Kidney capillary endothelial cell (primary cell): ENCODE measurements at places on chromosomes 6 and 20.

GRCh38 chr6:96554558-96554957 is 8.4 kb upstream of the FHL5 start:
- DNase-seq: no peak

GRCh38 chr6:104585646-104586045 is 274.1 kb downstream of the HACE1 start:
- peak; percentile 22 for DNase-seq

DNA sequence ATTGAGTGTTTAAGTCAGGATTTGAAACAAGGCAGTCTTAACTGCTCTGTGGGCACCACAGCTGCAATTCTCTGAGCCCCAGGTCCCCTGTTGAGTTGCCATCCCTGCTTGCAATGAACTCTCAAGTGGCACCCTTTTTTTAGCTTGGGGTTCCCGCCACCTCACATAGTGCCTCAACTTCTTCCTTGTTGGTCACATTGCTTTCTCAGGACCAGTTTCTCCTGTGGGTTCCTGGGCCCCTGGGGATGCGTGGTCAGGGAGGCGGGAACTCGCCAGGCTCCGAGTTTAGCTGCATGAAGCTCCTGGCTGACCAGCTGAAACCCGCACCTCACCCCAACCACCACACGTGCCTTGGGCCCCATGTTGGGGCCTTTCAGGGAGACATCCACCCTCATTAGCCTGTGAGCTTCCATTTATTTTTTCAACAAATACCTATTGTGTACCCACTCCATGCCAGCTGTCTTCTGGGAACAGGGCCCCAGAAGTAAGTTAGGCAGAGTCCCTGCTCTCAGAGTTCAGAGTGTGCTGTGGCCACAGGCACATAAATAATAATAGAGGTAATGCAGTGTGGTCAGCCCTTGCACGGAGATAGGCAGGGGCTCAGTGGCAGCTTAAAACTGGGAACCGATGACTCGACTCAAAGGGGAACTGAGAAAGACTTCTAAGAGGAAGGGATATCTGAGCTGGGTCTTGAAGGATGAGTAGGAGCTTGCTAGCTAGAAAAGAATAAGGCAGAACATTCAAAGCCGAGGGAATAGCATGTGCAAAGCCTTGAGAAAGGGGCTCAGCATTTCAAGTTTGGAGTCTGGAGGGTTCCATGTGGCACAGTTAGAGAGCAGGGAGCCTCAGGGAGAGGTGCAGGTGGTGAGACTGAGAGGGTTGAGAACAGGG is 33.9 kb upstream of the FAM83D start:
- no peak for DNase-seq

DNA sequence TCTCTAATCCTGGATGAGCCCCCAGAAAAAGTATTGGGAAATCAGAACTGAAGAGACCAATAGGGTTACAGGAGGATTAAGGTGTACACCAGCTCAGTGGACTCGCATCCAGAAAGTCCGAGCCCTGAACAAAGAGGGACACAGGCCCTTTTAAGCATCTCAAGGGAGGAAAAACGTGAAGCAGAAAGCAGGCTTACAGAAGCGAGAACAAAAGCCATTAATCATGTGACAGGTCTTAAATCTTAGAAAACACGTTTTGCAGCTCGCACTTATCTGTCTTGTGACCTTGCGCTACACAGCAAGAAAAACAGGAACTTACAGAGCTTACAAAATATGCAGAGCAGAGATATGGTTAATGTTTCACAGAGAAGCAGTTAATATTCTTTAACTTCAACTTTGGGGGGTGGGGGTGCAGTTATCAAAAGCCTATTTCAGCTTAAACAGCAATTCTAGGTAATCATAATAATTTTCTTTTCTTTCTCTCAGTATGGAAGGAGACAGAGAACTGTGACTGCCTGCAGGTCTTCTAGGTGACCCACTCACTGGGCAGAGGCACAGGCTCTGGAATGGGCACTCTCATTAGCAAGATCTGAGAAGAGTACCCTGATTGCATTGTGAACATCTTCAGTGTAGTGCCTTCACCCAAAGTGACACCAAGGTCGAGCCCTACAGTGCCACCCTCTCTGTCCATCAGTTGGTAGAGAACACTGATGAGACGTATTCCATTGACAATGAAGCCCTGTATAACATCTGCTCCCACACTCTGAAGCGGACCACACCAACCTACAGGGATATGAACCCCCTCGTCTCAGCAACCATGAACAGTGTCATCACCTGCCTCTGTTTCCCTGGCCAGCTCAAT is 65.0 kb upstream of the MOCS1 start:
- no peak for DNase-seq

DNA sequence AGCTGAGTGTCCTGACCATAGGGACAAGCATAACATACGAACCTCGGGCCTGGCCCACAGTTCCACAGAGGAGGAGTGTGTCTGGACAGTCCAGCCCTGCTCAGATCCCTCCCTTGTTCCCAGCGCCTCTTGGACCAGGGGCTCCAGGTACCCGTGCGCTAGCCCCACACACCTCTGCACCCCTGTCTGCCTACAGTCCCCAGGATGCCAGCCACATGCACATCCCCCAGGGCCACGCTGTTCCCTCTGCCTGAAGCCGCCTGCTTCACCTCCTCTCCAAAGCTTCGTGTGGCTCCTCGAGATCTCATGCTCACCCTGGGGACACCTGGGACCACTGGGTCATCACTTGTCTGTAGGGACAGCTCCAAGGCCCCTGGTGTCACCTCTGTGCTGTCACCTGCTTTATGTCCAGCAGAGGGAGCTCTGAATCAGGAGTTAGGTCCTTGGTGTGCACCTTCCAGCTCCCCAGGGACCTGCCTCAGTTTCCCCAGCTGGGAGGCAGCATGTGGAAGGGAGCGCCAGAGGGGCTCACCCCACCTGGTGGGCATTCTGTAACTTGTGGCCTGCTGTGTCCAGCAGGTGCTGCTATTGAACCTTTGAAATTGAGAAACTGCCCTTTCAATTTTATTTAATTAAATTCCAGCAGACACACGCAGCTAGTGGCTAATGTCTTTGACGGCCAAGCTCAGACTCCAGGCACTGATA is 7.3 kb upstream of the YTHDF1 start:
- peak; percentile 24 for DNase-seq

- DNase-seq: no peak
Observed at GRCh38 chr6:18263418-18264218, 712 bp downstream of the DEK start.

DNA sequence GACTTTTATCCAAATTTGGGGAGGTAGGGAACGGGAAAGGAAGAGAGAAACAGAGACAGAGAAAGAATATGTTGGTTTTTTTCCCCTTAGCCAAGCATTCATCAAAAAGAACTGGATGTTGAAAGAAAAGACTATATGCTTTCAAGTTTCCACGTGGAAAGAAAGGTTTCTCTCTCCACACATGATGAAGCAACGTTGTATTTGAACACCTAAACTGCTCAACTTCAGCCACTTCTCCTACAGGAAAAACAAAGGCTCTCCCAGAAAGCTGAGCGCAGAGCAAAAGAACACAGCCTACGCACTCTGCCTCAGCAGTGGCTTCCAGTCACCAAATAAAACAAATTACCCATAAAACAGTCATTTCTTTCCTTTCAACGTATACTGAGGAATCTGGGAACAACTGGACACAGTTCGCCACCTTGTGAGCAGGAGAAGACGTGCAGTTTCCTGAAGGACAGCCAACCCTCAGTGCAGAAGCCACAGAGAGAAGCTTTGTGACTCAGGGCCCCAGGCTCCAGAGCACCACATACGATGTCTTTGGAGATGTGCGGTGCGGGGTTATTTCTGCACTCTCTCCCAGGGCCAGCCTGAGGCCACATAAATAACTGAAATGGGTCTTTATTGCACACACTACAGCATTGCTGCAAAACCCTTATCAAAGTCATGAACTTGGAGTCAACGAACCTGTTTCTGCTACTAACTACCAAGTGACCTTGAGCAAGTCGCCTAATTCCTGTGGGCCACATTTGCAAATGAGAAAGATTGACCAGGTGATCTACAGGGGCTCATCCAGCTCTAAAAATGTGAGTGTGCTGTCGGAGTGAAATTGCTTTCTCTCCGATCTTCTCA is 10.1 kb downstream of the IL17F start:
- peak; percentile 68 for DNase-seq
